ENCODE measurements at places on chromosomes 6 and 20. TPM values are rescaled to one million over a fixed set of nuclear protein-coding genes. Genes with fewer than 3 reads are reported as not detected.

GLYATL3 gene
- total RNA-seq, result not detected

DEF6 gene
- total RNA-seq, result 14.2 TPM

DNA sequence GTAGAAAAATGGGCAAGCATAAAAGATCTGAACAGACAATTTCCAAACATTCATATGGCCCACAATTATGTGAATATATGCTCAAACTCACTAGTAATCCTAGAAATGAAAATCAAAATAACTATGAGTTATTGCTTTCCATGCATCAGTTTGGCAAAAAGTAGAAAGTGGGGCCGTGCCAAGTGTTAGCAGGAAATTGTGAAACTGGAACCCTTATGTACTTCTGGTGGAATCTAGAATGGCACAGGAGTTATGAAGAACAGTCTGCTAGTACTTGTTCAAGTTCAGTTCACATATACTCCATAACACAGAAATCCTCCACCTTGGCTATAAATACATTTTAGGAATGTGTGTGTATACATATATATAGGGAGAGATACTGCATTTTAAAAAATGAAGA lies 89.8 kb downstream of the EYA2 start:
- DNase-seq, result no peak
- peaks cover 19% of the 10 kb centered on the region for H3K4me1 ChIP-seq
- no peaks in the 10 kb centered on the region for H3K36me3 ChIP-seq
- H3K4me3 ChIP-seq, result no peak overlapping the region
- H3K27ac ChIP-seq, result no peak overlapping the region

- H3K4me1 ChIP-seq, result no peaks in the 10 kb centered on the region
- DNase-seq, result no peak
- H3K36me3 ChIP-seq, result no peaks in the 10 kb centered on the region
- H3K4me3 ChIP-seq, result no peak overlapping the region
- no peaks in the 10 kb centered on the region for H3K27me3 ChIP-seq
Observed at GRCh38 chr20:10314198-10314597, 95.6 kb downstream of the SNAP25 start.

OR12D3 gene
- not detected for total RNA-seq

DNA sequence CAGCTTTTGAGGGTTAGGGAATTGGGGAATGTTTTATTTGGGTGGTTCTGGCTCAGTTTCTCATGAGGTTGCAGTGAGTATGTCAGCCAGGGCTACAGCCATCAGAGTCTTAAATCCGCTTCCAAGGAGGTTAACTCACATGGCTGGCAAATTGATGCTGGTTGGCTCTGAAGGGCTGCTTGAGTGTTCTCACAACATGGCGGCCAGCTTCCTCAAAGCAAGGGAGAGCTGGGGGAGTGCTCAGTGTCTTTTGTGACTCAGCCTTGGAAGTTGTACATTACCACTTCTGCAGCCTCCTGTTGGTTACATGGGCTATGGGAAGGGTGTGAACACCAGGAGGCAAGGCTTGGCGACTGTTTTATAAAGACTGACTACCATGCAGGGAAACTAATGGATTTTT lies 17.8 kb upstream of the PPP1R3G start:
- H3K36me3 ChIP-seq, result no peaks in the 10 kb centered on the region
- DNase-seq, result no peak
- no peak overlapping the region for H3K4me3 ChIP-seq
- no peaks in the 10 kb centered on the region for H3K4me1 ChIP-seq

DNA sequence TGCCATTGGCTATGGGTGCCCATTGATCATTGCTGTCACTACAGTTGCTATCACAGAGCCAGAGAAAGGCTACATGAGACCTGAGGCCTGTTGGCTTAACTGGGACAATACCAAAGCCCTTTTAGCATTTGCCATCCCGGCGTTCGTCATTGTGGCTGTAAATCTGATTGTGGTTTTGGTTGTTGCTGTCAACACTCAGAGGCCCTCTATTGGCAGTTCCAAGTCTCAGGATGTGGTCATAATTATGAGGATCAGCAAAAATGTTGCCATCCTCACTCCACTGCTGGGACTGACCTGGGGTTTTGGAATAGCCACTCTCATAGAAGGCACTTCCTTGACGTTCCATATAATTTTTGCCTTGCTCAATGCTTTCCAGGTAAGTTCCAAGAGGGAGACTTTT lies 16.4 kb downstream of the ADGRF4 start:
- DNase-seq, result no peak
- no peak overlapping the region for H3K4me3 ChIP-seq
- no peaks in the 10 kb centered on the region for H3K4me1 ChIP-seq
- H3K27me3 ChIP-seq, result no peaks in the 10 kb centered on the region
- H3K27ac ChIP-seq, result no peak overlapping the region

INSM1 gene
- total RNA-seq, result not detected

DNA sequence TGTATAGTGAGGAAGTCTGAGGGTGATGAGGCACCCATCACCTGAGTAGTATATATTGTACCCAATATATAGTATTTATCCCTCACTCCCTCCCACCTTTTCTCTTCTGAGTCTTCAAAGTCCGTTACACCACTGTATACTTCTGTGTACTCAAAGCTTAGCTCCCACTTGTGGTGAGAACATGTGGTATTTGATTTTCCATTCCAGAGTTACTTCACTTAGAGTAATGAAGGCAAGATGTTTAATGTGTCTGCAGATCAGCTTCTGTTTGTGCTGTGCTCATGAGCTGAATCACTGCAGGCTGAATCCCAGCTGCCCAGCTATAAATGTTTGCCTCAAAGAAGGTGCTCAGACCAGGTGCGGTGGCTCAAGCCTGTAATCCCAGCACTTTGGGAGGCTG lies 139.3 kb upstream of the FOXA2 start:
- H3K27ac ChIP-seq, result no peak overlapping the region
- DNase-seq, result no peak
- H3K4me1 ChIP-seq, result no peaks in the 10 kb centered on the region
- no peaks in the 10 kb centered on the region for H3K36me3 ChIP-seq

DNA sequence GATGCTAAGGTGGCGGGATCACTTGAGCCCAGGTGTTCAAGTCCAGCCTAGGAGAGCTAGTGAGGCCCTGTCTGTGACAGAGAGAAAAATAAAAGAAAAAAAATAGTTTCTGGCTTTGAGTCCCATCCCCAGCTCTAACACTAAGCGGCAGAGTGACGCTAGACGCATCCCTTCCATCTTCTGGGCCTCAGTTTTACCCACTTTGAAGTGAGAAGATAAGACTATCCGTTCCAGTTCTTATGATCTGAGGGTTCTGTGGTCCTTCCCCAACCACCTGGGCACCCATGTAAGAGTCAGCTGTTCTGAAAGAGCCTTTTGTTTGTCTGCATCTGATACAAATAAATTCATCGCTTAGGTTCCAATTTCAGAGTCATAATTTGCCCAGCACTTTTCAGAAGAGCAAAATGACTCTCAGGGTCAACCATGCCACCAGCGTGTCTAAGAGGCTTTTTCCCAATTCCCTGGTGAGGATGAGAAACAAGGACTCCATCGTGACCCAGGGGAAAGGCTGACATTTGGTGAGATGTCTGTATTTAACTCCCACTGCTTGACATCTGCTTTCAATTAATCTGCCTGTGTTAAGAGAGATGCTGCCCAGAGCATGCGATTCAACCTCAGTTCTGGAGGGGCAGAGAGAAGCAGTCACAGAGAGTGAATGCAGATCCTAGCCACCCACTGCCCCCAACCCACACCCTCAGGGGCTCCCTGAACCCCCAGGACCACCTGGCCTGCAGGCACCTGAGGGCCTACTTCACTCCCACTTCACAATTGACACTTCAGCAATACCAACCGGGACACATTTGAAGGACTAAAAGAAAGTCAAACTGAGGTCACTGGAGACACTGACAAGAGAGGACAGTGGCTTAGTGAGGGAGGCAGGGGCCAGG lies 131.6 kb upstream of the TOP1 start:
- H3K36me3 ChIP-seq, result no peaks in the 10 kb centered on the region
- no peak overlapping the region for H3K4me3 ChIP-seq
- H3K27ac ChIP-seq, result no peak overlapping the region
- no peak for DNase-seq
- H3K4me1 ChIP-seq, result no peaks in the 10 kb centered on the region
- no peaks in the 10 kb centered on the region for H3K27me3 ChIP-seq

- H3K27ac ChIP-seq, result no peak overlapping the region
- no peak for DNase-seq
- no peaks in the 10 kb centered on the region for H3K27me3 ChIP-seq
- no peak overlapping the region for H3K4me3 ChIP-seq
- H3K36me3 ChIP-seq, result no peaks in the 10 kb centered on the region
Observed at GRCh38 chr20:38825901-38826625, 20.6 kb downstream of the PPP1R16B start.

DNA sequence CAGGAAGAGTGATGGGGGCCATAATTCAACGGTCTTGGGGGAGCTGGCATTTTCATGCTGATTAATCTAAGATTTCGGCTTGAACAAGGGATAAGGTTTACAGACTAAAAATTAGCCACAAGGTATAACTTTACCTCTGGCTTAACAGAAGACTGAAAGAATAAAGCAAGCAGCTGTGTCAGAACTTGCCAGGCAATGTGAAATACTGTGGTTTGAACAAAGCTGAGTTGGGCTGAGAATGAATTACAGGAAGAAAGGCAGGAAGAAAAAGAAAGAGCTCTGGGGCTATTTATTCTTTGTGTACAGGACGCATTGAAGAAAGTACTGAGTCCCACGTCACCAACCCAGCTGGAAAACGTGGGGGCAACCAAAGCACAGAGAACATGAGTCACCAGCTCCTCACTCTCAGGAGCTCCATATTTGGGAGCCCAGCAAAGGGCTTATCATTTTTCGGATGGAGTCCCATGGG lies 121.5 kb upstream of the NEDD9 start:
- H3K4me1 ChIP-seq, result peaks cover 12% of the 10 kb centered on the region
- no peaks in the 10 kb centered on the region for H3K36me3 ChIP-seq

WFDC10B gene
- not detected for total RNA-seq

DLL1 gene
- 12.3 TPM for total RNA-seq

All from breast epithelium (tissue), 4 donors.